ENCODE measurements at places on chromosomes 7 and 10.

GRCh38 chr7:129609666-129610065 lies 1.9 kb upstream of the NRF1 start:
- no peak for DNase-seq

- peak; percentile 93 for DNase-seq
Measured at GRCh38 chr7:84674236-84674913, 479.8 kb upstream of the SEMA3A start.

- DNase-seq = no peak
Measured at GRCh38 chr7:132805766-132806165, 229.5 kb upstream of the PLXNA4 start.

DNA sequence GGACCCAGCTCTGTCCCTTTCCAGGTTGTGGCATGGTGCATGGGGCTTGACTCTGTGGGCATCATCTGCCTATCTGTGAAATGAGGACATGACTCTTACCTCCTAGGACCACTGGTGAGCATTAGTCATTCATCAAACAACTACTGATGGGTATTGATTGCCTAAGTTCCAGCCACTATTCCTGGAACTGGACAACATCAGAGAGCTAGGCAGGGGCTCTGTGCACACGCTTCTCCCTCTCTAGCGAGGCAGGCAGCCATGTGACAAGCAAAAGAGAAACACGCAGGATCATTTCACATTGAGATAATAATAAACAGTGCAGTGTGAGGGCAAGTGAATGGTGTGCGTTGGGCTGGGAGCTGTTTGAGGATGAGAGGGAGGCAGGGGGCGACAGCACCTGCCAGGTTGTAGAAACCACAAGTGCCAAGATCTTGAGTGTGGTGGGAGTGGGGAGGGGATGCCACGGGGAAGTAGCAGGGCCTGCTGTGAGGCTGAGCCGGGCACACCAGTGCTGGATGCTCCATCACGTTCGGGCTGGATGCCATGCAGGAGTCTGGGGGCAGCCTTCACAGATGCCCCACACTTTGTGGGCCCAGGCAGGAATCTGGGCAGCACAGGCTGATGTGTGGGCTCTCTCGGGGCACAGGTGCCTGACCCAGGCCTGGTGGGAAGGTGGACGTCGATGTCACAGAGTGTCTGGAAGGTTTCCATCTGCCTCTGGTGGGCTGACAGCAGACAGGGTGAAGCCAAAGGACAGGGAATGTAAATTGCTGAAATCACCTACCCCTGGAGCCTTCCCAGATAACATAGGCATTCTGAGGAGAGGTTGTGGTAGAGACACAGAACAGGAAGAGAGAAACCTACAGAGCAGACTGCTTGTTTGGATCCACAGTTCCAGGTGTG lies 405.5 kb downstream of the RPS24 start:
- DNase-seq = no peak

GRCh38 chr10:67211680-67212079 lies 285.8 kb downstream of the LRRTM3 start:
- DNase-seq = no peak

DNA sequence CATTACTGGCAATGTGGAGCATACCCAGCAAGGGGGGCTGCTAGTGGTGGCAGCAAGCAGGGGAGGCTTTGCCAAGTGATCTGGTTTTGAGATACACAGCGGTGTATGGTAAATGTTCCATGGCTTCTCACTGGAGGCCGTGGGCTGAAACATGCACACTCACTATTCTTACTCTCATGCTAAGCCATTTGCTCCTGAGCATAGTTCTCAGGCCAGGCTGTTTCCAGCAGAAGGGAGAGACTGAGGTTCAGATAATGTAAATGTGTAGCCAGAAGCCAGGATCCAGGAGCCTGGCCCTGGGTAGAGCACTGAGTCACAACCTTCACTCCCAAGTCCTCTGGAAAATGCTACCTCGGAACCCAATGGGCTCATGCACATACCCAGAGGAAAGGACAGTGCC lies 757.9 kb downstream of the GRID1 start:
- DNase-seq = no peak

Measured in NCI-H2081 (cell line).